ENCODE measurements at places on chromosomes 2 and 18. TPM values are rescaled to one million over a fixed set of nuclear protein-coding genes. Genes with fewer than 3 reads are reported as not detected.

The PTPRN gene
- not detected for total RNA-seq

The ABCG8 gene
- total RNA-seq: not detected

The NEU2 gene
- 6.2 TPM for total RNA-seq

The TDRD15 gene
- not detected for total RNA-seq

The CDK15 gene
- total RNA-seq: 0.94 TPM

The ADGRF3 gene
- total RNA-seq: 0.21 TPM

The ZC3H6 gene
- total RNA-seq: 14.2 TPM

The B3GNT7 gene
- total RNA-seq: 1.3 TPM

The MOB4 gene
- total RNA-seq: 30.4 TPM

The MYL1 gene
- not detected for total RNA-seq

The ADAM23 gene
- 0.57 TPM for total RNA-seq

The NT5DC4 gene
- not detected for total RNA-seq

The ACTG2 gene
- 43.5 TPM for total RNA-seq

The GLI2 gene
- total RNA-seq: 1.9 TPM

The IL37 gene
- total RNA-seq: 133 TPM

The CROCC2 gene
- not detected for total RNA-seq

The PFN4 gene
- total RNA-seq: not detected

The CCDC148 gene
- not detected for total RNA-seq

The STPG4 gene
- 0.91 TPM for total RNA-seq

The ST8SIA3 gene
- total RNA-seq: not detected

The CRYGC gene
- not detected for total RNA-seq

The VSNL1 gene
- total RNA-seq: 18.8 TPM

The MARCO gene
- total RNA-seq: 1.0 TPM

The PTPN4 gene
- 27.6 TPM for total RNA-seq

The CNRIP1 gene
- total RNA-seq: 3.4 TPM

The TRIM43B gene
- total RNA-seq: not detected

Measured in suprapubic skin (tissue), 4 donors.